ENCODE measurements at places on chromosomes 3 and 15. TPM values are rescaled to one million over a fixed set of nuclear protein-coding genes. Genes with fewer than 3 reads are reported as not detected.

Gene ANKUB1
- total RNA-seq, result not detected

Gene ST6GAL1
- total RNA-seq, result 101 TPM

Gene NECTIN3
- total RNA-seq, result 9.5 TPM

Gene TGM5
- not detected for total RNA-seq

Gene TARS3
- 8.4 TPM for total RNA-seq

Gene CHDH
- total RNA-seq, result 0.23 TPM

Gene ACAN
- total RNA-seq, result not detected

Gene ZBTB38
- 57.0 TPM for total RNA-seq

Gene C2CD4A
- 0.27 TPM for total RNA-seq

Gene CORO2B
- 0.08 TPM for total RNA-seq
